Erythroblast (primary cell): ENCODE measurements at places on chromosomes 6 and 20.

GRCh38 chr20:14644306-14645097, 307.1 kb upstream of the FLRT3 start:
- no peak for DNase-seq

GRCh38 chr6:116426551-116426950, 34.6 kb upstream of the CALHM6 start:
- no peak for DNase-seq

- no peak for DNase-seq
Measured at GRCh38 chr20:3706774-3707507, 5.5 kb downstream of the SIGLEC1 start.

GRCh38 chr6:137156650-137157049, 16.8 kb downstream of the IL22RA2 start:
- DNase-seq = no peak

- no peak for DNase-seq
Measured at GRCh38 chr20:24738981-24739633, 210.0 kb upstream of the CST7 start.

- DNase-seq = no peak
Measured at GRCh38 chr6:33782561-33782960, 6.4 kb downstream of the LEMD2 start.

- DNase-seq = peak; percentile 89
Measured at GRCh38 chr6:27502508-27503435, 29.9 kb upstream of the ZNF184 start.

GRCh38 chr20:62201173-62202082, 18.6 kb downstream of the MTG2 start:
- DNase-seq = no peak

DNA sequence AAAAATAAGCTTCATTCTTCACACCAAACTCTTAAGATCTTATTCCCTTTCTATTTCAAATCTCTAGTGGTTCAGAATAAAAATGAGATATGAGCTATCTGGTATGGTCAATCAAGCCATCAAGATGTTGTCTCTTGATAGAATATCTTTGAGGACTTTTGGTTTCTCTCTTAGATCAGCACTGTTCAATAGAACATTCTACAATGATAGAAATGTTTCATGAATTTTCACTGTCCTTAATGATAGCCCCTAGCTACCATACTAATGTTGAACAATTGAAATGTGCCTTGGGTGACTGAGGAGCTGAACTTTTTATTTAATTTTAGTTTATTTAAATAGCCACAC, 24.1 kb upstream of the HINT3 start:
- DNase-seq = no peak

DNA sequence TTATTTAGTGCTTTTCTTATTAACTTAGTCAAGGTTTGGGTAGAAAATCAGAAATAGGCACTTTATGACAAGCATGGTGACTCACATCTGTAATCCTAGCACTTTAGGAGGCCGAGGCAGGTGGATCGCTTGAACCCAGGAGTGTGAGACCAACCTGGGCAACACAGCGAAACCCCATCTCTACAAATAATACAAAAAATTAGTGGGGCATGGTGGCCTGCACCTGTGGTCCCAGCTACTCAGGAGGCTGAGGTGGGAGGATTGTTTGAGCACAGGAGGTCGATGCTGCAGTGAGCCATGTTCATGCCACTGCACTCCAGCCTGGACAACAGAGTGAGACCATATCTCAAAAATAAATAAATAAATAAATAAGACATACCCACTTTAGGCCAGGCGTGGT, 51.3 kb upstream of the THEMIS start:
- no peak for DNase-seq

- DNase-seq = no peak
Measured at GRCh38 chr6:37017606-37018197, 12.2 kb downstream of the FGD2 start.

DNA sequence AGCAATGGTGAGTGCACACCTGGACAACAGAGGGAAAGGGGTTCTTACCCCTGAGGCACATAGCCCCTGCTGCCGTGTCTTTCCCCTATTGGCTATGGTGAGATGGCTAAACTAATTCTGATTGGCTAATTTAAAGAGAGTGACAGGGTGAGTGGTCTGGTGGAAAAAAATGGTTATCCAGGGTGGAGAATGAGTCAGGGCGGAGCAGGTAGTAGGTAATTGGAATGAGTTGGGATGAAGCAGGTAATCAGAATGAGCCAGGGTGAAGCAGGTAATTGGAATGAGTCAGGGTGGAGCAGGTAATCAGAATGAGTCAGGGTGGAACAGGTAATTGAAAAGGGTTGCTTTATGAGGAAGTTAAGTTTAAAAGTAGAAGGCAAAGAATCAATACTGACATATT, 200.3 kb downstream of the EYA4 start:
- DNase-seq = no peak

DNA sequence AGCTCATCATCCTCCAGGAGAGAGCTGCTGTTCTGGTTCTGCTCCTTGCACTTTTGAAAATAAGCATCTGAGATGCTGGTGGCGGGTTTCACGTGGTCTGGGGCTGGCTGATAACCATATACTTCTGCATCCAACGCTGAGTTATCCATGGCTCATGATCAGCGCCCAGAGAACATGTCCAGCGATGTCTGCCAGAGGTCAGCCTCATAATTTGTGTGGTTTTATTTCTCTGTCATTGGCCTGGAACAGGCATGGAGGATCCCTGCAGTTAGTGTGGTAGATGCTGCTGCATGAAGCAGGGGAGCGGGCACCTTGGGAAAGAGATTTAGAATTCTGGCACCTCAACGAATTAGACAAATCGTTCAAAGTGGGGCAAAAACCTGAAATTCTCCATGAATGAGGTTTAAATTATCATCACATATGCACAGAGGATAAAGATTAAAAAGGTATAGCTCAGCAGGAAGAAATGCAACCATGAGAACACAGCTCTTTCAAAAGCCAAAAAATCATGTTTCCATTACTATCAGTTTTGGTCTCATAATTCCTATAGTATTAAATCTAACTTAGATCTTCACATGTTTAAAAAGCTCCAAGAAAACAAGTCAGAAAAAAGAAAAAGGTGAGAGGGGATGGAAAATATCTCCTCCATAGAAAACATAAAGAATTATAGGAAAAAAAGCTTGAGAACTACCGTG, 157.2 kb downstream of the SOD2 start:
- DNase-seq = no peak

GRCh38 chr6:107666084-107666980, 157.8 kb downstream of the SCML4 start:
- DNase-seq = no peak

DNA sequence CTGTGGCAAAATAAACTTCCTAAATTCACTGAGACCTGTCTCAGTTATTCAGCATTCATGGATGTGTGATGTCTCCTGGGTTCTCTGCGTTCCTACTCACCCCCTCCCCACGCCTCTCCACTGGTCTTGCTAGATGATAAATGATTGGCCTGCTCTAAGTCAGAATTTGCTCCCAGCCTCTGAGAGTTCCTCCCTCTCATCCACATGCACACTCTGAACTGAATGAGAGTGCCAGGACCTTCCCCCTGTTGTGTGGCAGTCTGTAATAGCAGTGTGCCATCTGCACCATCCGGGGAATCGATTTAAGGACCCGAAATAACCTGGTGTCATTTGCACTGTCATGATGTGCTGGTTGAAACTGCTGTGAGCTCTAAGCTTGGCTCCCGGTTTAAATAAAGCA, 135.8 kb upstream of the AFDN start:
- no peak for DNase-seq

- DNase-seq = no peak
Measured at GRCh38 chr20:64106981-64107735, at the start of gene NPBWR2. TSS of gene NPBWR2 (minus strand) at chr20:64107565. CDS start at chr20:64106831, 734 bp downstream.

- DNase-seq = no peak
Measured at GRCh38 chr6:130852844-130853554, 25.8 kb downstream of the SMLR1 start.

GRCh38 chr6:80860107-80860506, 753.6 kb downstream of the BCKDHB start:
- DNase-seq = no peak
